Suppressor macrophage treated with lipopolysaccharide for 4 hours (primary cell): ENCODE measurements at places on chromosomes 7 and 10.

DNA sequence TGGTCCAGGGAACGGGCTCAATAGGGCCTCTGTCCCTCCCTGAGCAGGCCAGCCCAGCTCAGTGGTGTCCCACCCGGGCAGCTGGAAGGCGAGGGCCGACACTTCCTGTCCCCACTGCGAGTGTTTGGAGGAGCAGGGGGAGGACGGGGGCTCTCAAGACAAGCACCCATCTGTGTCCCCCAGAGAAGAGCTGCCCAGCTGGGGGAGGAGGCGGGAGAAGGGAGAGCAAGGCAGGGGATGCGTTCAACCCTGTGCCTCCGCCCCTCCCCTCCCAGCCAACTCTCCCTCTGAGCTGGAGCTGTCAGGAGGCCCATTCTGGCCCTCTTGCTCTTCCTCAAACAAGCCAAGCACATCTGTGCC is 35.7 kb downstream of the ZCCHC24 start:
- no peak for DNase-seq

DNA sequence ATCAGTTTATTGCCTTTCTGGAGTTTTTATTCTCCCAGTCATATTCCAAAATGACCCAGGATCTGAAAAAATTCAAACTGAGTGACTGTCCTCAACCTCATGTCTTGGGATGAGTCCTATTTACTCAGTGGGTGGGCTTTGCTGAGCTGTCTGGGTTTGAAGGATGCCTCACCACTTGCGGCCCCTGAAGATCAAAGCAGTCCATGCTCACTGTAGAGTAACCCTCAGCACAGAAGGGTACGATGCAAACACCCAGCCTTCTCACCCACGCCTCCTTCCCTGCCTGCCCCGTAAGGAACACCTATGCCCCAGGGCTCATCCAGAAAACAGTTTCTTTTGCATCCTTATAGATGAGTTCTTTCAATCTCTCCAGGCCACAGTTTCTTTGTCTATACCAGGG is 42.2 kb upstream of the GRB10 start:
- no peak for DNase-seq

GRCh38 chr7:55425141-55425752 is 60.1 kb downstream of the LANCL2 start:
- DNase-seq, result peak; percentile 6

- no peak for DNase-seq
These were observed 167.3 kb downstream of the EGFR start for GRCh38 chr7:55185941-55186609.

- peak; percentile 25 for DNase-seq
These were observed 746 bp downstream of the ARL5B start for GRCh38 chr10:18659819-18660535.
